ENCODE measurements at places on chromosomes 12 and 14. TPM values are rescaled to one million over a fixed set of nuclear protein-coding genes. Genes with fewer than 3 reads are reported as not detected.

DNA sequence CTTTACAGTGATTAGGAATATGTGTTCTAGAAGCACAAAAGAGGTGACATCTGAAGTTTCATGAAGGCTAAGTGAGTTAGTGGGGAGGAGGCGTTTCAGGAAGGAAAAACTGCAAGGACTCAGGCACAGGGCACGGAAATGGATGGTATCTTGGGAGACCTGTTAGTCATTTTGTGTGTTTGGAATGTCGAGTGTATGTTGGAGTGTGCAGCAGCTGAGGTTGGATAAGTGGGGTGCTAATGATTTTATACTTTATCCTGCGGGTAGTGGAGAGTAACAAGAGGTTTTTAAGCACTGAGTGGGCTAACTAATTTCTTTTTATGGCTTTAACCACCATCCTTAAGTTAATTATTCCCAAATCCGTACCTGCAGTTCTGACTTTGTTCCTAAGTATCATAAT is 571.5 kb upstream of the FBXO33 start:
- no peak for DNase-seq

Gene DNAJC22
- total RNA-seq = 3.2 TPM

- no peak for DNase-seq
Measured at GRCh38 chr12:8661751-8662150, 875 bp downstream of the MFAP5 start.

- no peak for DNase-seq
Measured at GRCh38 chr14:20516921-20517320, 11.6 kb downstream of the RNASE10 start.
